ENCODE measurements at places on chromosomes 5 and 9.

DNA sequence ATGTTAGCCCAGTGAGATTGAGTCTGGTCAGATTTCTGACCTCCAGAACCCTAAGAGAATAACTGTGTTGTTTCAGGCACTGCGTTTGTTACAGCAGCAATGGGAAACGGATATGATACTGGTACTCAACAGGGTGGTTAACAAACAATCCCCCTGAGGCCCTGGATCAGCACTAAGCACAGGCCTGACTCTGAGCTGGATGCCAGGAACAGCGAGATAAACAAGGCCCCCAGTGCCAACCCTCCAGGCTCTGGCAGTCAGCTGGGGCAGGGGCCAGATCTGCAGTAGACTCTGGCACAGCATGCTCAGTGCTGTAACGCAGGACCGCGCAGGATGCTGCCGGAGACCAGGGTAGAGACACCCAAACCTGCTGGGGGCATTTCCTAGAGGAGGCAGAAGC, 22.1 kb downstream of the CPLX2 start:
- DNase-seq: no peak

GRCh38 chr9:69857131-69857530, 36.5 kb downstream of the CFAP95 start:
- no peak for DNase-seq

DNA sequence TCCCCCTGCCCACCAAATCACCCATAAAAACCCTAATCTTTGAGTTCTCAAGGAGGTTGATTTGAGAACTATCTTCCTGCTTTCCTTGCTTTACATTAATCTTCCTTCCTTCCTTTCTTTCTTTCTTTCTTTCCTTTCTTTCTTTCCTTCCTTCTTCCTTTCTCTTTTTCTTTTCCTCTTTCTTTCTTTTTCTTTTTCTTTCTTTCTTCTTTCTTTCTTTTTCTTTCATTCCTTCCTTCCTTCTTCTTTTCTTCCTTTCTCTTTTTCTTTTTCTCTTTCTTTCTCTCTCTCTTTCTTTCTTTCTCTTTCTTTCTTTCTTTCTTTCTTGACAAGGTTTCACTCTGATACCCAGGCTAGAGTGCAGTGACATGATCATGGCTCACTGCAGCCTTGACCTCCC, 67.3 kb upstream of the CEMIP2 start:
- no peak for DNase-seq

DNA sequence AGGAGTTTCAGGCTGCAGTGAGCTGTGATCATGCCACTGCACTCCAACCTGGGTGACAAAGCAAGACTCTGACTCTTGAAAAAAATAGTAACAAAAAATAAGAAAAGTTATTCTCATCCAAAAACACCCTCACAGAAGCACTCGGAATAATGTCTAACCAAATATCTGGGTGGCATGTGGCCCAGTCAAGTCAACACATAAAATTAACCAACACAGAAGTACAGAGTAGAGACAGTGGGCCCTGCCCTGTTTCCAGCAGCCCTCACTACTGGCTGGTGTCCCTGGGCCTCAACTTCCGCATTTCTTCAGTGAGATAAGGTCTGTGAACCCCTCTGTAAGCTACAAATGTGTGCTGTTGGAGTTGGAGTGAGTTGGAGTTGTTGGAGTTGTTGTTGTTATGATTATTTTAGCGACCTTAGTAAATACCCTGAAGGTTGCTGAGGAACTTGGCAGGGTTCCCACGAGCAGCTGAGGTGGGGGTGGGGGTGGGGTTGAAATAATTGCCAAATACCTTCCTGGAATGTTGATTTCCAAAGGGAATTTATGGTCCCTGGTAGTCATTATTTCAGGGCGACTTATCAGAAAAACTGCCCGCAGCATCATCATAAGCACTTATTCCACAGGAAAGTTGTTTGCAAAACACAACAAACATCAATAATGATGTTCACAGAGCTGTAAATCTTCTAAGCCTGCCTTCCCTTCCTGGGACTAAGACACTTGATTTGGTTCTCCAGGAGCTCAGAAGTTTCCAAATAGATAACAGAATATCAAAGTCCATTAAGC, 30.2 kb downstream of the C5orf15 start:
- DNase-seq: no peak

- no peak for DNase-seq
Measured at GRCh38 chr9:96476591-96476990, 26.6 kb downstream of the HABP4 start.

- DNase-seq: no peak
Measured at GRCh38 chr5:164306662-164307061, 801.2 kb downstream of the MAT2B start.

DNA sequence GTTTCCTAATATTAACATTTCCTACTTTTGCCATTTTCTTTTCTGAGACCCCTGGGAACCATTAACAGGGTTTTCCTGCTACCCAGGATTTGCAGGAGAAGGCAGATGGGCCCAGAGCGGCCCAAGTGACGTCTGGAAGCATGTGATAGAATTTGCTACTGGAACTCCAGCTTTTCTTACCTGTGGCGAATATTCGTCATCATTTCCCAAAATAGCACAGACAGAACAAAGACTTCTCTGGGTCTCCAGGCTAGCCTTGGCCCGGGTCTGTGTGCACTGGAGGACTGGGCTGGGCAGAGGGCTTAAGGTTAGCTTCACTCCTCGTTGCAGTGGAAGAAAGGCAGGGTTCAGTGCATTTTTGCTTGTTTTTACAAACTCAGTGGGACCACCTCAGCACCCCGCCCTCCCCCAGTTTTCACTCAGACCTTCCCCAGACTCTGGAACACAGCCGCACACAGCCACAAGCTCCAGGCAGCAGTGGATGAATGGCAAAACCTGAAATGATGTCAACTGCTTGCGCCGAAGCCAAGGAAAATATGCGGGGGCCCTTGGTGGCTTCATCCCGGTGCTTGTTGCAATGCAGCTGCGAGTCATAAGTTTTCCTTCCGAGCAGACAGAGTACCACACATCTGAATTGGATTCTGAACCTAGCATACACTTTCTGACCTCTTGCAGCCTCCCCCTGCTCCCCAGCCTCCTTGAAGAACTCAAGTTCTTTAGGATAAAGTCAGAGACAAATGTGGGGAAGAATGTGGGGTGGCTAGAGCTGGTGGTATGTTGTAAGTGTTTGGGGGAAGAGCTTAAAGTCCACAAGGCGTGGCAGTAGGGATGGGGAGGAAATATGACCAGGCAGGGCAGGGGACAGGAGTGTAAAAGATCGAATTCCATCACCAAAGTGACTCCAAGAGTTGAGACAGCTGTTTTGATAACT, 586.0 kb downstream of the CCDC171 start:
- no peak for DNase-seq

DNA sequence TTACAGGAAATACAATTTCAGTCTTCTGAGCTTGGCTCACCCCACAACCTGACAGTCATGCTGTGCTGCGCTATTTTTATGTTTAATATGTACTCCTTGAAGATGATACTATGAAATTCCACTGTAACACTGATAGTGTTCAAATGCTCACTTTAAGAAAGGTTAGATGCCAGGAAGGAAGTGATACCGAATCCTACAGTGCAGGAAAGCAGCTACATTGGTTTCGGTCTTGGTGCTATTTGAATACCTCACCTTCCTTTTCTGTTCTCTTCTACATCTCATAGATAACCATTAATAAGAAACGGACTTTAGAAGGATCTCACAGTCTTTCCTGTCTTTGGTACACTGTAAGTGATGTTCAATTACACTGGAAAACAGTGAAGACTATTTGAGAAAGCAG, 117.6 kb downstream of the SEMA5A start:
- no peak for DNase-seq

GRCh38 chr5:141654298-141654697, 3.1 kb upstream of the FCHSD1 start:
- DNase-seq: no peak

DNA sequence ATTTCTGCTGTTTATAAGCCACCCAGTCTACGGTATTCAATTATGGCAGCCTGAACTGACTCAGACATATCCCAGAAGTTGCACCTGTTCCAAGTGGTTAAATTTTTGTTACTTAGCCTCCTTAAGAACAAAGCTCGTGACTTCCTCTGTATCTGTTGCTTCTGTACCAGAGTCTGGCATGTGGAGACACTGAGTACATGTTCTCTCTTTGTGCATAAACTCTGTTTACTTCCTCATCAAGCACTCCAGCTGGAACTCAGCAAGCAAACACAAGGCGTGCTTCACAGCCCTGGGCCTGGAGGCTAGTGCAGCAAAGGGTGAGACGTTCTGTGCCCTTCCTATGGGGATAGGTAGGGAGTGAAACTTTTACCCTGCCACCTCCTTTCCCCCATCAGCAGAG, 19.0 kb downstream of the C9orf152 start:
- DNase-seq: no peak

DNA sequence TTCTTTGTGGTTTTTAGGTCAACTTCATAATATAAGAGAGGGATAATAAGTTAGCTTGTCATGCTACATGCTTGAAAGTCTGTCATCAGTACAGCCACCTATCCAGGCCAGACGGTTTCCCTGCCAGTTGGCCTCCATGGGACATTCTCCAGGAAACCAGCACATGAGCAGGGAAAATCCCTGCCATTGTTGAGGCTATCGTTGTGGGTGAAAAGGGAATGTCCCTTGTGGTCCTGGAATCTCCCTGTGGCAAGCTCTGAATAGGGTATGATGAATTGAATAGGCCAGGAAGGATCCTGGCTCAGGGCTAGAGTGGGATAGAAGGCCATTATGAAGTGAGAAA, 12.3 kb downstream of the F2RL1 start:
- DNase-seq: no peak

DNA sequence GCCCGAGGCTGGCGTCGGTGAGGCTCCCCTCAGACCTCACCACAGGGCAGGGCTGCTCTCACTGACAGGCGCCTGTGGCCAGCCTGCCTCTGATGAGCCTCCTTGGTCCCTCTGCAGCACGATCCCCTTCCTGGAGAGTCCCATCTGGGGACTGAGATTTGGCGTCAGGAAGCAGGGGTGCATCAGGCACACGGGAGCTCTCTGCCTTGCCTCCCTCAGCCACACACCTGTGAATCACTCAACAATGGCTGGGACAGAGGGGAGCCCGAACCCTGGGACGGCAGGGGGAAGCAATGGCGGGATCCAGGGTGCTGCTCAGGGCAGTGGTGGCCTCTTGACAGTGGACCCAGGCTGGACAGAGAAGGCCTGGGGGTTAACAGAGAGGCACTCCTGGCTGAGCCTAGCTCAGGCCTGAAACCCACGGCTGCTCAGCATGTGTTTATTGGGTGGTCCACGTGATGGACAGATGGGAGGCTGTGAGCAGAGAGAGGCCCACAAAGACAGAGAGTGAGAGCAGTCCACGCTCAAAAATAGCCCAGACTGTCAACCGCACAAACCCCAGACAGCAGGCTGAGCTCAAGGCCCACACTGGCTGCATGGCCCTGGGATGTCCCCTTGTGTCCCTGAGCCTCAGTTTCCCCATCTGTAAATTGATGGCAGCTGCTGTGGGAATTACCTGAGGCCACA, 11.9 kb downstream of the RASGEF1C start:
- no peak for DNase-seq

DNA sequence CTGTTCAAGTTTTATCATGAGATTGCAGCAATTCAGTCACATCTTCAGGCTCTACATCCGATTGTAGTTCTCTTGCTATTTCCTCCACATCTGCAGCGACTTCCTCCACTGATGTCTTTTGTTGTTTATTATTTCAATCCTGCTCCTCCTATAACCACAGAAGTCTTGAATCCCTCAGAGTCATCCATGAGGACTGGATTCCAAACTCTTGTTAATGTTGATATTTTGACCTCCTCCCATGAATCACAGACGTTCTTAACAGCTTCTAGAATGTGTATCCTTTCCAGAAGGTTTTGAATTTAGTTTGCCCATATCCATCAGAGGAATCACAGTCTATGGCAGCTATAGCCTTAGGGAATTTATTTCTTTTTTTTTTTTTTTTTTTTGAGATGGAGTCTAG, 3.6 kb downstream of the FBXO38 start:
- no peak for DNase-seq

GRCh38 chr5:36528588-36528987, 77.8 kb upstream of the SLC1A3 start:
- no peak for DNase-seq

- no peak for DNase-seq
Measured at GRCh38 chr5:95701074-95701473, 18.3 kb upstream of the SPATA9 start.

GRCh38 chr9:75185585-75186170, 97.4 kb downstream of the OSTF1 start:
- DNase-seq: no peak

- DNase-seq: no peak
Measured at GRCh38 chr5:109876030-109876725, 186.5 kb downstream of the MAN2A1 start.

- DNase-seq: no peak
Measured at GRCh38 chr5:52657247-52657645, 130.5 kb upstream of the ITGA1 start.

DNA sequence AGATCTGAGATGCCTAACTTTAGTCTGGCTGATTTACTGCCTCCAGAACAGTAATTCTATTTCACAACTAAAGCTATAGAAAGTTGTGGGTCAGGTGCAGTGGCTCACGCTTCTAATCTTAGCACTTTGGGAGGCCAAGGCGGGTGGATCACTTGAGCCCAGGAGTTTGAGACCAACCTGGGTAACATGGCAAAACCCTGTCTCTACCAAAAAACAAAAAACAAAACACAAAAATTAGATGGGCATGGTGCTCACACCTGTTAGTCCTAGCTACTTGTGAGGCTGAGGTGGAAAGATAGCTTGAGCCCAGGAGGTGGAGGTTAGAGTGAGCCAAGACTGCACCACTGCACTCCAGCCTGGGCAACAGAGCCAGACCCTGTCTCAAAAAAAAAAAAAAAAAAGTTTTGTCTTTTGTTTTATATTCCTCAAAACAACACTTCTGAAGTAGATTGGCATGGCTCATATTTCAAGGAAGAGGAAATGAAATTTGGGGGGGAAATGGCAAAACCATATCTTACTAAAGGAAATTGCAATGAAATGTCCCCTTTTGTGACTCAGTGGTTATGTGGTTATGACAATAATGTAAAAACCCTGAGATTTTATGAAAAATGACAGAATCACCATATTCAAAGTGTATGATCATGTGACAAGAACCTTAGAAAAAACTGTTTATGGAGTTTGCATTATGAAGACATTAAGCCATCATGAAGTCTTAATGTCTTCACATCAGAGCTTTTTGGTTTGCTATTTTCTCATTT, 16.2 kb downstream of the FNBP1 start:
- DNase-seq: no peak

DNA sequence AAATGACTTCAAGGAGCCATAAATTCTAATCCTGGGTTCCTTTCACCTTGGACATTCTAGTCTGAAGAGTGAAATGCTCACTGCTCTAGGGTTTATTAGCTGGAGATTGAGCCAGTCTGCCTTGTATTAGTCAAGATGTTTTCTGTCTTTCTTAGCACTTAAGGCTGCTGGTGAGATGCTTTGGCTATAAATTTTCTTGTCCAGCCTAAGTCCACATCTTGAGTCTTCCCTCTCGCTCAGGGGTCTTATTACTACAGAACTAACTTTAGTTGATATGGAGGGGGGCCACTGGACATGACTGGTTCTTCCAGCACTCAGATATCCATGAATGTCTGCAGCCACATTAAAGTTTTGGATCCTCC, 316.4 kb downstream of the ARHGAP26 start:
- no peak for DNase-seq

DNA sequence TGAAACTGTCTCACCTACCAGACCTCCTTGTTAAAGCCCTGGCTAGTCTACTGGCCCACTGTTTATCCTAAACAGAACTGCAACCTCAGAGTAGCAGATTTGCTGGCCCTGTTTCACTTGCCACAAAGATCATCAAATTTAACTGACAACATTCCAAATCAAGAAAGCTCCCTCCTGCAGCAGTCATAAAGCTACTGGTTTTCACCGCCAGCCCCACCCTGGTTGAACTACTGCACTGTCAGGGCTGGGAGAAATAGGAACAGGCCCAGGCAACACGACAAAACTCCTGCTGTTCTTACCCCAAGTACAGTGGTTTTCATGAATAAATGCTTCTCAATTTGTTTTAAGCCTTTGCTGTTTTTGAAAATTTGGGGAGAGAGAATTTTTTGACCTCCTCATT, 63.0 kb downstream of the NR6A1 start:
- DNase-seq: no peak

Measured in GM12891 (cell line).